ENCODE measurements at places on chromosomes 12 and 14.

- DNase-seq: no peak
These were observed 472.4 kb downstream of the ZFP36L1 start for GRCh38 chr14:68320495-68320894.

DNA sequence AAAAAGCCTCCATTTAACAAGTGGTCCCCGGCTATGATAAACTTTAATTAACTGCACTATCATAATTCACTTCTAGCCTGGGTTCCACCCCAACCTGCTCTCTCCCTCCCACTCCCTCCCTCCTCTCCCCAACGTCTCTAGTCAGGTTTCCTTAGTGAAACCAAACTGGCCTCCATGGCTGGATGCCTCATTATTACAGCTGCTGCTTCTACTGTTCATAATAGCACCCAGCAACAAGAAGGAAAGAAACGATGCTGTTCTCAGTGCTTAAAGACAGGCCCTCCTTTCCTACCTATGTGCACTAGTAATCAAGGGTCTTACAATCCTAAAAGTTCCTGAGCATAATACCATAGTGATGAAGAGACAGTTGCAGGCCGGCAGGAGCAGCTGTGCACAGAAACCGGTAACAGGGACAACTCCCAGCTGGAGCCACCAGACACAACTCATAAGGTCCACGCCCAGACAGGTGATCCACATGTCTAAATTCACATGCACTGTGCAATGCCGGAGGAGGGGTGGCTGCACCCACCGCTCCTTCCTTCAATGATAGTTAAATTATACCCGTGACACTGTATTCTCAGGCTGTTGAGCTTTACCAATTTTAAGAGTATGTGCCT lies 6.2 kb downstream of the IRF2BPL start:
- DNase-seq: no peak

DNA sequence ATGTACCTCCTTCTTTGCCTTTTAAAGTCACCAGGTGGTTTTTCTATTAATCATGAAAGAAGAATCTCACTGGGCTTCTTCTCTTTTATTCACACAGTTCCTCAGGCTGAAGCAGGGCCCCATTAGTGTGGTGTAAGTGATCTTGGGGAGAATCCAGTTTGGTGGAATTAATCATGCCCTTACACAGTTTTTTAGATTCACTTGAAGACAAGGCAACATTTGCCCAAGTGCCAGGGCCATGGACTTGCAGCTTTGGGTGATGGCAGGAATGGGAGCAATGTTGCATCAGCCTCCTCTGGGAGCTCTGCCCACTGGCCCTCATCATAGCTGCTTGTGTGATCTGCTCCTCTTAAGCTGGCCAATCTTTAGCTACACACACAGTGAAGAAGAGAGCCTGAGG lies 33.8 kb downstream of the KCNK10 start:
- no peak for DNase-seq

- no peak for DNase-seq
These were observed 40.5 kb downstream of the PSMA6 start for GRCh38 chr14:35332517-35333263.

All from fibroblast of skin of left quadriceps (primary cell).